ENCODE measurements at places on chromosomes 5 and 9. TPM values are rescaled to one million over a fixed set of nuclear protein-coding genes. Genes with fewer than 3 reads are reported as not detected.

The ARSI gene
- not detected for total RNA-seq

The IFNA2 gene
- not detected for total RNA-seq

The ENTR1 gene
- 39.1 TPM for total RNA-seq

The PCDHA8 gene
- not detected for total RNA-seq

The PCDHGA2 gene
- total RNA-seq = 1.5 TPM

The TLE1 gene
- 159 TPM for total RNA-seq

The PAIP2 gene
- total RNA-seq = 127 TPM

The LHX3 gene
- total RNA-seq = not detected

The ADAMTS13 gene
- 1.1 TPM for total RNA-seq

The AK8 gene
- not detected for total RNA-seq

The CEL gene
- 0.13 TPM for total RNA-seq

The SLC9A3 gene
- 4.5 TPM for total RNA-seq

The PRRX2 gene
- 0.75 TPM for total RNA-seq

The SLC6A3 gene
- total RNA-seq = not detected

The IL4 gene
- not detected for total RNA-seq

The ABO gene
- total RNA-seq = 2.4 TPM

The AQP7 gene
- 3.6 TPM for total RNA-seq

The KCNV2 gene
- not detected for total RNA-seq

The NAIP gene
- 2.0 TPM for total RNA-seq

The SHOC1 gene
- total RNA-seq = not detected

The AQP3 gene
- 1.7 TPM for total RNA-seq

The THBS4 gene
- total RNA-seq = 27.2 TPM

The SPINK6 gene
- total RNA-seq = not detected

The PCDHGA12 gene
- 1.4 TPM for total RNA-seq

The CTXN3 gene
- not detected for total RNA-seq

The ST8SIA4 gene
- total RNA-seq = 4.5 TPM

The NUTM2G gene
- not detected for total RNA-seq

The OR1Q1 gene
- total RNA-seq = not detected

All from gastrocnemius medialis (tissue), 4 donors.